Stimulated activated CD4-positive, alpha-beta T cell treated with anti-CD3 and anti-CD28 coated beads, Interleukin-12 subunit alpha, Interleukin-12 subunit beta, amount 100 ng/mL, for 48 hours (primary cell): ENCODE measurements at places on chromosomes 2 and 18.

DNA sequence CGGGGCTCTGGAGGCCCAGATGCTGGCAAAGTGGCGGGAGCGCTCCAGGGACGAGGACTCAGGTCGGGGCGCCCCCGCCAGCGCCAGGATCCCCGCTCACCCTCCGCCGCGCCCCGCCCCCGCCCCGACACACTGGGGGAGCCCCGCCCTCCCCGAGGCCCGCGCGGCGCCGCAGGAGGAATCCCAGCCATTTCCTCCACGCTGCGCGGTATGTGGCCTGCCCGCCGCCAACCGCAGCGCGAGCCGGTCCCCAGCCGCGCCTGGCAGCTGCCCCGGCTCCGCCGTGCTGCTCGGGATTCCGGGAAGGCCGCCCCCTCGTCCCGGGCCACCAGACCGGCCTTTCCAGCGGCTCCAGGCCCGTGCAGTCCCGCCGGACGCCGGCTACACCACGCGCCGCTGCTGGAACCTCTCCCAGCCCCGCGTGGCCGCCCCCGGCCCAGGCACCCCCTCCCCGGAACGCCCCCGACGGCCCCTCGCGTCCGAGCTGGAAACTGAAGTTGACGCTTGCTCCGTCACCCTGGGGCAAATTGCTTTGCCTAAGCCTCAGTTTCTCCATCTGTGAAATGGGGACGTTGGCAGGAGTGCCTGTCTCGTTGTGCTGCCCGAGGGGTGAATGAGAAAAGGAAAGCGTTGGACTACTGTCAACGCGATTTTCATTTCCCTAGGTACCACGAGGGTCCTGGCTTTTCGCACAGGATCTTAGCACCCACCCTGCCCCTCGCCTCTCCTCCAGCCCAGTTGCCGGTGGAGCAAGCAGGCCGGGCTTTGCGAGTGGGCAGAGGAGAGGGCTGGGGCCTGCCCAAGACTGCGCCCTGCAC lies 53.6 kb downstream of the PKDCC start:
- DNase-seq: peak; percentile 46

DNA sequence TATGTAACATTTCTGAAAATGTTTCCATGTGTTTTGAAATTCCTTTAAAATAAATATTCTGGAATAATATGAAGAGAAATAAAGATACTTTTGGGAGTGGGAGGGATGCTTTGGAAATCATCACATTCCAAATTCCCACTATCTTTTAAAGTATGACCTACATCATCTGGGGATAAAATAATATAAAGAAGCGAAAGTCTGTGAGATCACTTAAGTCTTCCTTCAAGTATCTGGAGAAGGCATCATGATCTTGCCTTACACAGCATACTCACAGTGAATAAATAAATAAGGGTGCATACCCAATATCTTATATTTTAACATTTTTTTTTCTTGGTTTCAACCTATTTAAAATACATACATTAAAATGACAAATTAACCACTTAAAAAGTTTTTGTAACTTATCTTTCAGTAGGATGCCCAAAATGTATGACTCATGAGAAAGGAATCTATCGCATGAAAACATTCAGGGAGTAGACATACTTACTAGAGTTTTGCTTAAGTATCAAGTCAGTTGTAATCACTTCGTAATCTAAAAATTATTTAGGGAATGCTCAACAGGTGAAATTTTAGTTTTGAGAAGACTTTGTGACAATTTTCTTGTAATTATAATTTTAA lies 248.3 kb upstream of the COL3A1 start:
- no peak for DNase-seq

DNA sequence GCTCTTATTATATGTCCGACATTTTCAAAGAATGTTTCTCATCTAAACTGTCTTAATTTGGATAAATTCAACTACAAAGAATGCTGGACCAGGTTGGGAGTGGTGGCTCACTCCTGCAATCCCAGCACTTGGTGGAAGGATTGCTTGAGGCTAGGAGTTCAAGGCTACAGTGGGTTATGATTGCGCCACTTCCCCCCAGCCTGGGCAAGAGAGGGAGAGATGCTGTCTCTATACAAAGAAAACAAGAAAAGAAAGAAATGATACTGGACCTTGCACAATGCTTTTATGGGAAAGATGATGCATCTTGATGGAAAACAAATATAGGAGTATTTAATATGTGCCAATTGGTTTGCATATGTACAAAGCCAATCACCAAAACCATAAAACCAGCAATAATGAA lies 296.7 kb downstream of the LPIN1 start:
- DNase-seq: no peak

DNA sequence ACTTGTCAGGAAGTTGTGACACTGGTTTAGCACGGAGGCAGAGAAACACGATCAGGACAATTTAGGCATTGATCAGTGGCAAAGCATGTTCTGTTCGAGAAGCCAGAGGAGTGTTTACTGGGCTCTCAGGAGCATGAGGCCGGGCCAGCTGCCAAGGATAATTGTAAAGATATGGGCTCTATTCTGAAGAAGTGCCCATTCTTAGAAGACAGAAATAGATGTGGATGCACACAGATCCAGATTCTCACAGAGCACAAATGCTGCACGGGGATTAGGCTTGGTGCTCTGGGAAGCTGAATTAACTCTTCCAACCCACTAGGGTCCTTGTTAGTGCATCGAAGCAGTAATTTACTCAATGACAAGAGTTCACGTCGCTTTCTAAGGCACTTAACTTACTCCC lies 16.2 kb downstream of the AFF3 start:
- no peak for DNase-seq

GRCh38 chr18:49967171-49967570 lies 153.8 kb upstream of the ACAA2 start:
- DNase-seq: no peak

DNA sequence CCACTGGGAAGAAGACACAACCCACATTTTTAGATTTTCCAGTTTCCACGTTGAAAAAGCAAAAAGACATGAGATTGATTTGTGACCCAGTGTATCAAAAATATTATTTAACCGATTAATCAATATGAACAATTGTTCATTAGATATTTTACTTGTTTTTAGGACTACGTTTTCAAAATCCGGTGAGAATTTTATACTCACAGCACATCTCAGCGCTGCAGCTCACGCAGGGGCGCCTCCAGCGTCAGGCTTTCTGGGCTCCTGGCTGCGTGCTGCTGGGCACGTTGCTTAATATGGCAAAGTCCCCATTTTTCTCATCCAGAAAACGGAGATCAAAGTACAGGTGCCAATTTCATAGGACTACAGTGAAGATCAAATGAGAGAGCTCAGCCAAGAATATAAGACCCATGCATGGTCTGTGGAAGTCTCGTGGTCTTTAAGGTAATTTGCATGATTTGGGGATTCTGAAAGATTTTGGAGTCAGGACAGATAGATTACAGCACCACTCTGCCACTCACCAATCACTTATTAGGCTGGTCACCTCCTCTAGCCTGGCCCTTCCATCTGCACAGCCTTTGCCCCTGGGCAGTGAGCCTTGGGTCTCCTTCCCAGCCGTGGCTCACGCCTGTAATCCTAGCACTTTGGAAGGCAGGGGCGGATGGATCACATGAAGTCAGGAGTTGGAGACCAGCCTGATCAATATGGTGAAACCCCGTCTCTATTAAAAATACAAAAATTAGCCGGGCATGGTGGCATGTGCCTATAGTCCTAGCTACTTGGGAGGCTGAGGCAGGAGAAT lies 36.2 kb downstream of the PTPN18 start:
- no peak for DNase-seq

GRCh38 chr2:152648336-152648735 lies 68.9 kb downstream of the PRPF40A start:
- DNase-seq: no peak

DNA sequence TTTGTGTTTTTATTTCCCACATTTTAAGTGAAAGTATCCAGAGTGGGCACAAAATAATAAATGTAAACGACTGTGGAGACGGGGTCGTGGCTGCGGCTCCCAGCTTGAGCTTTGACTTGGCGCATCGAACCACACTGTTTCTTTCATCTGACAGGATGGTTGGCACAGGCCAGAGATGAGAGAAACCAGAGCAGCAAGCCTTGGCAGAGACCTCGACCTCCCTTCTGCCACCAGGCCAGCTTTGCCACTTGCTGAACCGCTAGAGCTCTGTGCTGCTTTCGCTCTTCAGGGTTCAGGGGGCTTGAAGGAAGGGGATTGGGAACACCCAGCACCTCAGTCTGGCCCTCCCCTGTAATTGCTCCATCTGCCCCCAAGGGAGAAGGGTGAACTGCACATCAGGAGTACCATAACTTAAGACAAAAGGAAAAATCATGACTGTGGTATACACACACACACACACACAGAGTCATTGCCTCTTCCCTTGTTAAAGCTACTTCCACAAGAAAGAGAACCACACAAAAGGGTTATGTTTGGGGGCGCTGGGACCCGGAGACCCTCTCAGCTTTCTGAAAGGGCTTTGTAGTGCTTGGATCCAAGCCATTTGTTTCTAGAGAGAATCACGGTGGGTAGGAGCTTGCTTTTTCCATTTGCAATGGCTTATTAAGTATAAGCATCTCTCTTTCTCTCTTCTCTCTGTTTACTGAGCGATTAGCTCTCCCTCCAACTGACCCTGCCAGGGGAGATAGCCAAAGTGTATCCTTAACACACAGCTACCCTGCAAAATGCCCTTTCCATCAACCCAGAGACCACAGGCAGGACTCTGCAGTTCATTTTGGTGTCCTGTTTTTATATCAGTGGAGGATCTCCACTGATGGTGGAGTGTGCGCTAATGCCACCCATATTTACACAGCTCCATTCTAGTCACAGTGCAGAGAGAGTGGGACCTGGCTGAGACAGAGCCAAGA lies 23.0 kb downstream of the POU3F3 start:
- no peak for DNase-seq

DNA sequence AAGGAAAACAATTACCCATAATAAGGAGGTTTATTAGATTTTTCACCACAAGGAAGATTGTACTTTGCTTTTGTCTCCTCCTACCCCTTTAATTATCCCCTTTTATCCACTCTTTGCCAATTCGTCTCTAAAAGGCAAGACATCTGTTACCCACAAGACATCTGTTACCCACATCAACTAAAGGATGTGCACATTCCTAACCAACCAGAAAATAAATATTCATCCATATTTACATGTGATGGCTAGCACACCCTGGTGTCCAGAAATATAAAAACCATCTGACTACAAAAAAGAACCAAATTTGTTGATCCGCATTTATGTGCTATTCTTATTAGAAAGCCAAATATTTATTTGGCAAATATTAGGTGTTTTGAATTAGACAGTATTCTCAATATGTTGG lies 35.7 kb downstream of the ACVR1C start:
- no peak for DNase-seq

DNA sequence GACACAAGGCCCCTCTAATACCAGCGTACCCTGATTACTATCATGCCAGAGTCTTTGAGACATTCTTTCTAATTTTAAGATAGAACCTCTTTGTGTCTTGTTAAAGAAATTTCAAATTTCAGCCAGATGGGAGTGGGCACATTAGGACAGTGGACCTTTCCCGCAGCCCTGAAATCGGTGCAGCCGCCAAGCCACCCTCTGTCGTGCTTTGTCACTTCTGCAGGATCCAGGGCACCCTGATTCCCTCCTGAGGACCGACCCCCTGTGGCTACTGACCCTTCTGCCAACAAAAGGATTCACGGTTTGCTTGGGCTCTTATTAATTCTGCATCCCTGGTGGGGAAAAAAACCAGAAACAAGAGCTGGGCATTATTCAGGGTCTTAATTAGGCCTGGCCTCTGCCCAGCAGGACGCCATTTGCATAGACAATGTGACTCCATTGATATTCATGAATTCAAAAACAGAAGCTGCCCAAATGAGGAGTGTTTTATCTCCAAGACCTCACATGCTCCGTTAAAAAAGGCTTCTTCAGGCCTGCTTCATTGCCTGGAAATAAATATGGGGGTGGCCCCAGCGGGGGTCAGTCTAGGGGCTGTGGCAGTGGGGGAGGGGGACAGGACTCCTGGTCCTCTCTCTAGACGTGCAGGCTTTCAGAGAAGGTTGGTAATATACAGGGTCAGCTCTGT lies 116.9 kb downstream of the ALPK2 start:
- DNase-seq: no peak

DNA sequence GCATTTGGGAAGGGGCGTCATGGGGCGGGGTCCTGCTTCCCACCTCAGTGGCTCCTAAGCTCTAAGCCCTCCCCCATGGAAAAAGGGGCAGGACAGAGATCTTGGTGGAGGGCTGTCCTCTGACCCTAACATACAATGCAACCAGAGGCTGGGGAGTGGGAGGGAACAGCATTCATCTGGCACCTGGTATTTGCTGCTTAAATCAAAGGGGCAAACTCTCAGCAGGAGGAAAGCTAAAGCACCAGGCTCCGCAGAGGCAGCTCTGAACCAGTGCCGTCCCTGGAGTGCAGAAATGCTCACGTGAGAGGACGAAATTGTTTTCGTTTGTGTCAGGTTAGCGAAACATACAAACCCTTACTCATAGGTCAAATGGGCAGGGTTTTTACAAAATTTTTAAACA lies 92.7 kb upstream of the PXDN start:
- no peak for DNase-seq

- DNase-seq: no peak
Observed at GRCh38 chr2:44546459-44547127, 184.8 kb downstream of the CAMKMT start.

GRCh38 chr2:167908786-167909185 lies 338.6 kb downstream of the STK39 start:
- DNase-seq: no peak

DNA sequence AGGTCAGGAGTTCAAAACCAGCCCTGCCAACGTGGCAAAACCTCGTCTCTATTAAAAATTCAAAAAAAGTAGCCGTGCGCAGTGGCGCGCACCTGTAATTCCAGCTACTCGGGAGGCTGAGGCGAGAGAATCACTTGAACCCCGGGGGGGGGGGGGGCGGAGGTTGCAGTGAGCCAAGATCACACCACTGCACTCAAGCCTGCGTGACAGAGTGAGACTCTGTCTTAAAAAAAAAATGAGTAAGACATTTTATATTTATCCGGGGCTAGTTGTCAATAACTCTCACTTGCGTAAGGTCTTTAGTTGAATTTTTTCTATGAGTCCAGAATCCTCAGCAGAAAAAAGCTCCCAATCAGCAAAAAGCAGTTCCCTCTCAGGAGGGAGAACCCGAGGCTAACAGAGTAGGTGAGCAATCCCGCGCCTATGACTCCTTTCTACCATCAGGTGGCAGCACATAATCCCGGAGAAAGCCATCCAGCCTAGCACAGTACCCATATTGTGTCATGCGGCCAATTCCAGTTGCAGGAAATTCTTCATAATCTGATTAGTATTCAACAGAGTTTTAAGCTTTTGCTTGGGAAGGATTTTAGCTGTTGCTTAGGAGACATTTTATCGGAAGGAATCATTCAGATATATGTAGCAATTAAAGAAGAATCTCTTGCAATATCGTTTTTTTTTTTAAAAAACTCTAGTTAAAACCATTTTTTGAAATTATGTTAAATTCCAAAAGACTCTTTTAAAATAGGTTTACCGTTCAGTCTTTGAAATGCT lies 11.9 kb upstream of the CRYGA start:
- DNase-seq: peak; percentile 70
